Suppressor macrophage (primary cell): ENCODE measurements at places on chromosomes 2 and 18.

GRCh38 chr2:239790313-239790712, 234.8 kb downstream of the NDUFA10 start:
- no peak for DNase-seq

DNA sequence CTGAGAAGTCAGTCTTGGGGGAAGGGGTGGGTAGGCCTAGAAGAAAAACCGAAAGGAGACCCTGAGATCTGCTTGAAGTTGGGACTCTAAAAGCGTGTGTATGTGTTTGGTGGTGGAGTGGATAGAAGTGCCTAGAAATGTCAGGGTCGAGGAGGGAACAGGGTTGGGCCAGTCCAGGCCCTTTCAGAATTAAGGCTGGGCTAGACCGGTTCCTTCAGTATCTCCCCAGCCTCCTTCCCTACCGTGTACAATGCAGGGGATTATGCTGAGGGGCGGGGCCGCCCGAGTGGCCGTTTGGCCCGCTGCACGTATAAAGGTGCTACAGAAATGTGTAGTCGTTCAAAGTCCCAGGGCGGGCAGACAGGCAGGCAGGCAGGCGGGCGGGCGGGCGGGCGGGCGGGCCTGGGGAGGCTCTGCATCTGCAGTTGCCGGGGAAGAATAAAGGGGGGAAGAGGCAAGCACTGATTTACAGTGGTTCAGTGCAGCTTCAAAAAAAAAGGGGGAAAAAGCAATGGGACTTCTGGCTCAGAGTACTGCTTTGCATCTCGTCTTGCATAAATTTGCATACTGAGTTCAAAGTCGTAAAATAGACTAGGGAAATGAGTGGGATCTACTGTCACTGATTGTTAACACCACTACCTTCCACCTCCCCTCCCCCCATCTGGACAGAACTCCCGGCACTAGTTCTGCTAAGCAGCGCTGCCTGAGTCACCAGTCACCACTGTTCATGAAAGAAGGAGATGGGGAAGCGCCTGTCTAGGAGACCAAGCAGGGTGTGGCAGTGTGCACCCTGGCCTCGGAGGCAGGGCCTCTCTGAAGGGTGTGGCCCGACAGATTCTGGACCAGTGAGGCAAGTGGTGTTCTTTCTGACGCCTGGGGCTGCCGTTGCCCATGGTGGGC, 3.6 kb downstream of the IGFBP2 start:
- DNase-seq: peak; percentile 68

DNA sequence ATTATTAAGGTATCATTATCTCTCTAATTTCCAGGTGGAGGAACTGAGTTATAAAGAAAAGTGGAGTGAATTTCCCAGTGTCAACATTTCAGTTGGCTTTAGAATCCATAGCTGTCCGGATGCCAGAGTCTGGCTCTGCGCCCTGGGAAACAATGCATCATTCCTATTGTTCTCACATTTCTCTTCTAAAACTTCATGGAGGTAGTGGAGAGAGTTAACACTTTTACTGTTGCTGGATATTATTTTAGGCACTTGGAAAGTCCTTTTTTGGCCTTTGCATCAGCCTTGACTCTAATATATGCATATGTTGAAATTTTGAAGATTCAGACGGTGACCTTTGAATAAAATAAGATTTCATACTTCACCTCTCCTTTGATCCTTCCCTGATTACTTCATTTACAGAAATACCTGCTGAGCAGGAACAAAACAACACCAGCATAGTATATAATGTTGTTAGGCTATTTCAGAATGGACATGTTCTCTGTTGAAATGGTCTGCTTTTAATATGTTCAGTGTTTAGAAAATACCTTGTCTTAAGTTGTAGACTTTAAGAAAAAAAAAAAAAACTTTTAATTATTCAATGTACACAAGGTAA, 148.8 kb downstream of the EPHA4 start:
- no peak for DNase-seq

DNA sequence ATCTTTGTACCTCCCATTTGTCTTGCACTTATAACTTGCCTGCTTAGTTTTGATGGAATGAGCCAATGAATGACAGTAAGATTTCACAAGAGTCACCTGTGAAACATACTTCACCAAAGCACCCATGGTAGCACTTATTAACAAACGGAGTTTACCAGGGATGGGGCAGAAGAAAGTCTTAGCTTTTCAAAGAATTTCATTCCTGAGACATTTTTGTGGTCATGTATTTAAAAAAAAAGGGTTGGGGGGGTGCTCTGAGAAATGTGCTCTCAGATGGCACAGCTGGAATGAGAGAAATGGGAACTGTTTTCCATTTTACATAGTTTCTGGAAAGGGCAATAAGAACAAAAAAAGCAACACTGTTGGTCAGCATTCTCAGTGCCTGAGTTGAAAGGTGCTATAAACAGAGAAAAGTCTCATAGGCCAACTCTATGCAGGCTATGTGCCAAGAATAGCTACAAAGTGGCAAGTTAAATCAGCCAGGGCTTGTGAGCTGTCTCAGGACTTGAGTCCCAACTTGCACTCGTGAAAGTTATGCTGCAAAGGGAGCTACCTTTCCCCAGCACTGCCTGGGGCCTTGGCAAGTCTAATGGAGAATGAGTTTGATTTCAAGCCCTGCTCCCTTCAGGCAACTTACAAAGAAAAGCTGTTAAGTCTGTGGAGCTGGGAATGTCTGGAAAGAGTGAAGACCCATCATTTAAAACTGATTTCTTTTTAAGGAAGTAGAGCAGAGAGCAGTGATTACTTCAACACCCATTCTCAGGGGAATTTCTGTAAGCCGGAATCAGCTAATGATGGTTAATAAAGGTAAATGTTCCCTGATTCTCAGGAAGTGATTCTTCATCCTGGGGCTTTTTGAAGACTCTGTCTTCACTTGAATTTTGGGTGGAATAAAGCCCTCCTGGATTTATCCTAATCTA, 170.6 kb downstream of the SLC8A1 start:
- DNase-seq: no peak

DNA sequence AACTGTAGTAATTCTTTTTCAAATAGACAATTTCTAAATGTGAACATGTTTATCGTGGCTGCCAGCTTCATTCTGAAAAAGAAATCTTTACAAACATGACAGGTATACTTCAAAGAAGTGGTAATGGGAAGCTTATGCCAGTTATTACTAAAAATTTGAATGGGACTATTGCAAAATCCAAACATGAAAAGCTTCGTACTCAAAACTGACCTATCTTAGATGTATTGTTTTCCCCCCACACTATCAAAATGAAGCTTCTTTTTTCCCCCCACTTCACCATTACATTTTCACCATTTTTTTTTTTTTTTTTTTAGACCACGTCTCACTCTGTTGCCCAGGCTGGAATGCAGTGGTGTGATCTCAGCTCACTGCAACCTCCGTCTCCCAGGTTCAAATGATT, 50.4 kb upstream of the SERTAD2 start:
- DNase-seq: no peak

DNA sequence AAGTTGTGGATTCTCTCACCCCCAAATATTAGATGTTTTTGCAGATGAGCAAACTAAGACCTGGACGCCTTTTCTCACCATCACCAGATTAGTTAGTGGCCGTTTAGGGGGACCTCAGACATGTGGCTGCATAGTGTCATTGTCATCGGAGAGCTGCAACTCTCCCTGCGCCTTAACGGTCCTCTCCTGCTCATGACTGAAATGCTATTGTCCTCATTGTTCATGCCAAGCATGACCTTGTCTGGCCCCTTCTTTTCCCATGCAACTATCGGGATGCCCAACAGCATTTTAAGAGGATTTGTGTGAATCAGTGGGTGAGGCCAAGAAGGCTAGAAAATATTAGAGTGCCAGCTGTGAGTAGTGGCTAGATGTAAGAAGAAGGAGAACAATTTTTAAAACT, 174.2 kb downstream of the SOCS6 start:
- no peak for DNase-seq

DNA sequence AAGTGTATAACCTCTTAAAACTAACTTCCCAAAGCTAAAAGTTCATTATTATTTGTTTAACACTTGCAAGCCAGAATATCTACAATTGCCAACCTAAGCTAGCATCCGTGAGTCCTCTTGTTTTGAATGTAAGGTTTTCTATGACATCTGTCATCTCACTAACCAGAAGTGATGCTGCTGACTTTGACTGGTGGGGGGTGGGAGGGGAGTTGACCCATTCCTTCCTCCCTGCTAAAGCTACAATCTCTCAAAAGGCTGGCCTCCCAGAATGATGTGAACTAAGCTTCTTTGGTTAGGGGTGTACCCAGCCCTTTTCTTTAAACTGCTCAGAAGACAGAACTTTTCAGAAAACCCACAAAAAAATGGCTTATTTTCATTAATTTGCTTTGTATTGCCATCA, 280.6 kb downstream of the ZEB2 start:
- no peak for DNase-seq

- peak; percentile 82 for DNase-seq
These were observed 8.3 kb downstream of the OSR1 start for GRCh38 chr2:19349911-19350677.

GRCh38 chr2:12340164-12340563, 376.6 kb upstream of the TRIB2 start:
- DNase-seq: no peak

GRCh38 chr18:77021075-77021474, 111.5 kb downstream of the MBP start:
- no peak for DNase-seq

DNA sequence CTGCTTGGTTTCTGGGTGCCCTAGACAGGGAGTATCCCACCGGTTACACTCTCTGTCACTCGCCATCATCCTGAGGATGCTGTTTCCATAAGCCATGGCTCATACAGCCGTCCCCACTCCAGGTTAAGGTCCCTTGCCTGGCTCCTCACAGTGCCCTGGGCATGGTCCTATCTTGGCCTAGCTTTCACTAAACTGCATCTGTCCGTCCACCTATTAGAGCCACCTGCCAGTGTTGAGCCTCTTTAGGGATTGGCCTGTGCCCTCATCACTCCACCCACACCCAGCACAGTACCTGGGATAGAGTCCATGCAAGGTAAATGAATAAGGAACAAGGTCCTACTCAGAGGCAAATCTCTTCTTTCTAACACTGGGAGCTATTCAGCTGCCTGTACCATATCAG, 320.1 kb downstream of the GBX2 start:
- DNase-seq: no peak
